Activated CD4-positive, alpha-beta T cell treated with anti-CD3 and anti-CD28 coated beads, Interleukin-2, amount 50 U/mL, for 4 hours (primary cell): ENCODE measurements at places on chromosomes 6 and 20.

GRCh38 chr6:167651318-167652041 is 175.2 kb upstream of the AFDN start:
- no peak for DNase-seq

- DNase-seq: no peak
Observed at GRCh38 chr20:49685161-49685601, 28.5 kb downstream of the B4GALT5 start.

GRCh38 chr20:40959325-40960092 is 69.1 kb upstream of the TOP1 start:
- DNase-seq: no peak

DNA sequence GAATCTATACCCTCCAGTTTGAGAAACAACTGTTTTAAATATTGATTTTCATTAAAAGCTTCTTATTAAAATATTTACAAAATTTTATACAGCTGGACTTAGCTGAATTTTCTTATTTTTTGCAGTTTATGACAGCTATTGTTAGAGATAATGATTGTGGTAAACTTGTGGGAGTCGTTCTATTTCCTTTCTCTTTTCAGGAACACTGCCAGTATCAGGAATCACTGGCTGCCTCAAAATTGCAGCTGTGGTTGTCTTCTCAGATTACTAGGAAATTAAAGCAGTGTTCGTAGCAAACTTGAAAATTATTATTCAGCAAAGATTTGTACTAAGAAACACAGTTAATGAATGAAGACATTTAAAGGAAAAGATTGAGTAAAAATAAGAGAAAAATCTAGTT is 311.0 kb downstream of the CENPW start:
- no peak for DNase-seq

DNA sequence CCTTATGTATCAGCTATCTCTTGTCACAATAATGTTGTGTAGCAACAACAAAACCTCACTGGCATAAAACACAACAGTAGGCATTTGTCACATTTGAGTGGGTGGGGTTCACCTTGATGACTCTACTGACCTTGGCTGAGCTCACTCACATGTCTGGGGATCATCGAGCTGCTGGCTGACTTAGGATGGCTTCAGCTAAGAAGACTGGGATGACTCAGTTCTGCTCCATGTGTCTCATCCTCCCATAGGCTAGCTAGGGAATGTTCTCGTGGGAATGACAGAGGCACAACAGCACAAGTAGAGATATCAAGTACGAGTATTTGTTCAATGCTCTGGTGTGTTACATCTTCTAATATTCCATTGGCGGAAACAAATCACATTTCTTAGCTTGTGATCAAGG is 167.9 kb downstream of the PLCB1 start:
- DNase-seq: no peak

- no peak for DNase-seq
Observed at GRCh38 chr20:22931653-22932608, 103.2 kb upstream of the SSTR4 start.

DNA sequence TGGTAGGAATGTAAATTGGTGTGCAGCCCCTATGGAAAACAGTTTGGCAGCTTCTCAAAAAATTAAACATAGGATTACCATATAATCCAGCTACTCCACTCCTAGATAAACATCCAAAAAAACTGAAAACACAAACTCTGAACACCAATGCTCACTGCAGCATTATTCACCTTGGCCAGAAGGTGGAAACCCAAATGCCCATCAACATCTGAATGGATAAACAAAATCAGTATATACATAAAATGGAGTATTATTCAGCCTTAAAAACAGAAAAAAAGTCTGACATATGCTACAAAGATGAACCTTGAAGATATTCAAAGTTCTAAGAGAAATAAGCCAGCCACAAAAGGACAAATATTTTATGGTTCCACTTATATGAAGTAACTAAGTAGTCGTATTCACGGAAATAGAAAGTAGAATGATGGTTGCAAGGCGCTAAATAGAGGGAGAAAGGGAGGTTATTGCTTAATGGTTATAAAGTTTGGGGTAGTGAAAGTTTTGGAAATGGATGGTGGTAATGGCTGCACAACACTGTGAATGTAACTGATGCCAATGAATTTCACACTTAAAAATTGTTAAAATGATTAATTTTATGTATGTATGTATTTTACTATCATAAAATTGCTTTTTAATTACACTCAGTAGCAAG is 4.0 kb downstream of the PHF10 start:
- no peak for DNase-seq

- DNase-seq: no peak
Observed at GRCh38 chr6:89132057-89132456, 13.8 kb upstream of the PM20D2 start.

- DNase-seq: no peak
Observed at GRCh38 chr6:147530132-147531060, 21.9 kb downstream of the SAMD5 start.

- no peak for DNase-seq
Observed at GRCh38 chr6:148671085-148671484, 75.7 kb upstream of the UST start.

DNA sequence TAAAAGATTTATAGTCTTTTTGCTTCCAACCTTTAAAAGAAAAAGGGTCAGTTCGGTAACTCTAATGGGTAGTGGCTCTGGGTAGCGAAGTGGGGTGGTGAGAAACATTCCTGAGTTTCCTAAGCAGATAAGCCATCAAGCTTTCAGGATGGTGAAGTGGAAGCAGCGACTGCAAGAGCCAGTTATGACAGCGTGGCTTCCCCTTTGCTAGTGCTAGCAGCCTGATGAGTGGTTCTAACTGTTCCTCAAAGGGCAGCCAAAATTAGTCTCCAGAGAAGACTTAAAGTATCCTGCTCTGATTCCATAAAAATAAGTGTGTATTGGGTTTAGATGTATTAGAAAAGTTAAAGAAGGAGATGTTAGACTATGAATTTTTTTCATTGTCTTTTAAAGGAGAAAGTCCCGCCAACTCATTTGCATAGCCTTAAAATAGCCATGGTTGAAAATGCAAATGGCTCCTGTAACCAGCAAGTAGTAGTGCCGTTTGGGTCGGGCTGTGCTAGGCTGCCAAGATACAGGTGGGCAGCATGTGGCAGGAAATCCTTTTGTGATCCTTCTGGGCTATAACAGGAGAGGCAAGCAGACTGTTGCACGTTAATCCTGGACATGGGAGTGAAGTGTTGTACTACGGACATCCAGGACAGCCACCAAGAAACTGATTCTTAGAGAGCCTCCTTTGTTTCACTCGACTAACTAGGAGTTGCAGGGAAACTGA is 18.0 kb downstream of the ELOVL2 start:
- DNase-seq: no peak

DNA sequence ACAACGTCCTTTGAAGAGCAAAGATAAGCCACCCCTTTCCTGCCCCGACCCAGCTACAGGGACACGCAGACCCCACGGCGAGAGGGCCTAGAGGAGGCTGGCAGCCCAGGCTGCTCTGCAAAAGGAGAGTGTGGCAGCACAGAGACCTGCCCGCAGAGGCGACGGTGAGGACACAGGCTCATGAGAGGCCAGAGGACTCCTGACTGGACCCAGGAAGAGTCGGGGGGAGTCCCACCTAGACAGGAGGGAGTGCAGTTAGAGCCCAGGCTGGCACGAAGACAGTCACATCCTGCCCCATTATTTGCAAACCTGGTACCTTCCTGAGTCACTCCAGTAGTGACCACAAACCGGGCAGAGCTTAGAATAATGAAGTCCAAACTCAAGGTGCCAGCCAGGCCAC is 227.7 kb upstream of the CDH4 start:
- no peak for DNase-seq

- no peak for DNase-seq
Observed at GRCh38 chr20:23366384-23366783, 4.4 kb downstream of the GZF1 start.

- no peak for DNase-seq
Observed at GRCh38 chr20:53769041-53769440, 175.4 kb upstream of the ZNF217 start.

DNA sequence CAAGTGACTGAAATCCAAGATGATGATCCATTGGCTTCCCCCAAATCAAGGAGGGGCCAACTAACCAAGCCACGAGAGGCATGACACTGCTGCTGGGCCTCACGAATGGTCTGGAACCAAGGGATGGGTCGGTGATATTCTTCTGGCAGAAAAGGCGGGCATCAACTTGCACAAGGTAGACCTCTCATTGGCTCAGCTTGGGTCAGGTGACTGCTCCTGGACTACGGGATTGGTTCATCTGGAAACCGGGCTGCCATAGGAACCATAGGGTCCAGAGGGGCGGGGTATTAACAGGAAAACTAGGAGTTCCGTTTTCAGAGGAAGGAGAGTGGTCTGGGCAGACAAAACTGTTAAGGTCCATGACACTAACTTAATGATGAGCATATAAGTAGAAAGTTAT is 100.9 kb downstream of the TFAP2C start:
- DNase-seq: no peak

DNA sequence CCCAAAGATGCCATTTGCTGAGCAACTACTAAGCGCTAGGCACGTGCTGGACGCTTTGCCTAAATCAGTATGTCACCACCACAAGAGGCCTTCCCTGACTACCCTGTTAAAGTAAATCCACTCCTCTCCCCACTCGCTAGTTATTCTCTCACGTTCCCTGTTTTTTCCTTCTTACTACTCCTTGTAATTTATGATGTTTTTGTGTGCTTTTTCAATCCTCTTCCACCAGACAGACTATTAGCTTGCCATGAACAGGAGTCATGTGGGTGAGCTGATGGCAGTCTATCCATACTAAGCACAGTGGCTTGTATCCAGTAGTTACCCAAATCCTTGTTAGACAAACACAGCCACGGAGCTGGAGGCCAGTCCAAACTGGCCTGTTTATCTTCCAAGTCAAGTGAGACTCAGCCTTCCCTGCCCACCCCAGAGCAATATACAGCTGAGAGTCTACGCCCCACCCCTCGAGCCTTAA is 41.2 kb downstream of the C6orf132 start:
- no peak for DNase-seq

DNA sequence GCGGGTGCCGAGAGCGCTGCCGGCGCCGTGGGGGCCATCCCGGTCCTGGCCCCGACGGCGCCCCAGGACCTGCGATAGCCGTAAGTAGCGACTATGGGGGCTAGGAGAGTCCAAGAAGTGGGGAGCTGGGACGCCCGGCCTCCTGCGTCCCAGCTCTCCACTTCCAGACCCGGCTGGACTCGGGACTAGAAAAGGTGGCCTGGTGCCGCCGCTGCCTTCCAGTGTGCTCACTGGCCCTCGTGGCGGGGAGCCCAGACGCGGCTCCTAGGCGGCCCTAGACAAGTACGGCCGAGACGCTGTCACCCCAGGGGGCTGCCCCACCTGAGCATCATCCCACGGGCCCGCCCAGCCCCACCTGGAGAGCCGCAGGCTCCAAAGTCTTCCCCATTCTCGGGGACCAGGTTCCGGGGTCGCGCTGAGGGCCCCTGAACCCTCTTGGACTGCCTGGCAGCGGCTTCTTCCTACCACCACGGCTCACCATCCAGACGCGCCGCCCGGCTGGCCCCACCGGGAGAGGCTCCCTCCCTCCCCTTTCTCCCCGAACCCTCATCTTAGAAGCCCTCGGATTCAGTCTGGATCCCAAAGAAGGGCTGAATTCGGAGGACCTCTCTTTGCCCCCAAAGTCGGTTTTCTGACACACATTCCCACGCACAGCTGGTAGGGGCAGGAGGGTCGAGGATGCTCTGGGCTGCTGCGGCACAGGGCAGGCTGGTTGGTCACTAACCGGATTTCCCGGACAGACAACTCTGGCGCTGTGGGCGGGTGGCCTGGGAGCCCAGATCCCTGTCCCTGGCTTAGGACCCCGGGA is 870 bp upstream of the MDFI start:
- no peak for DNase-seq

DNA sequence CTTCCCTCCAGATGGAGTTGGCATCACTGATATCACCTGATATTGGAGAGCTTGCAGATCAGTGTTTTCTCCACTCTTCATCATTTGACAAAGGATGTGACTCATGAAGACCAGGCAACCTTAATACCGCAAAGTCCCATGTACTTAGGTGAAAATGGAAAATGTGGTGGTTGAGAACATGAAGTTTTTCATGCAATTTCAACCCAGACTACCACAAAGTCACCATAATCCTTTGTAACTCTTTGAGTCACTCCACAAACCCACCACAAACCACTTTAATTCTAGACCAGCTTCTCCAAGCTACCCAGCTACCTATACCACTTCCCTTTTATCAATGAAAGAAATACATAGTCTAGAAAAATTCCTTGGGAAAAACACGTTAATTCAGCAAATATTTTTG is 7.1 kb downstream of the NHLRC1 start:
- no peak for DNase-seq

DNA sequence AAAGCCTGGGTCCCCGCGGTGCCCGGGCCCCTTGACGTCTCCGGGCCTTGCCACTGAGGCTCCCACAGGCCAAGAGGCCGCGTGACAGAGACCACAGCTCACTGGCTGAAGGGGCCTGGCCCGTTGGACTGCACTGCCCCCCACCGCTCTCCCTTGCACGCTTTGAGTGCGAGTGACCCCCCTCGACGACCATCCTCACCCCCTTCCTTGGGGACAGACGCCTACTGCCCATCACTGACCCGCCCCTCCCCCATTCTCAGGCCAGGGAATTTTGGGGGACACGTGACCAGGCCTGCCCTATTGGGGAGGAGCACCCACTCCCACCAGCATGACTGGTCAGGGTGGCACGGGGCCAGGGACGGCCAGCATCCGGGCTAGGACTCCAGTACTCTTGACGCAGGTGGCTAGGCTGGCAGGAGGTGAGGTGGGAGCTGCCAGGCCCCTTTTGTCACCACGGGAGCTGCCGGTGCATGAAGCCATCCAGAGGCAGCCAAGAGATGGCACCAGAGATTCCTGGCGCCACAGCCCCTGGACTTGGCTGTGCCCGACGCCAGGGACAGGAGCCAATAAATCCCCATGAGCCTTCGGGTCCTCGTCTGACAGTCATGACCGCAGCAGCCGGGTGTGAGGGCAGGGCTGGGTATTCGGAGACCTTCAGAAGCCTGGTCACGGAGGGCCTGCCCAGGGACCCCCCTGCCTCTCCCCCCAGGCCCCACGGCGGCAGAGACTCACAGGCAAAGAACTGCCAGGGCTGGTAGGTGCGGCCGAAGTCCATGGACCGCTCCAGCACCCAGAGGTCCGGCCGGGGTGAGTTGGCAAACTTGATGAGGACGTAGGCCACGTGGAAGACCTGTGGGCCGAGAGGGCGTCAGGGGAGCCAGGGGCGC is 14.5 kb downstream of the LAMA5 start:
- DNase-seq: no peak

DNA sequence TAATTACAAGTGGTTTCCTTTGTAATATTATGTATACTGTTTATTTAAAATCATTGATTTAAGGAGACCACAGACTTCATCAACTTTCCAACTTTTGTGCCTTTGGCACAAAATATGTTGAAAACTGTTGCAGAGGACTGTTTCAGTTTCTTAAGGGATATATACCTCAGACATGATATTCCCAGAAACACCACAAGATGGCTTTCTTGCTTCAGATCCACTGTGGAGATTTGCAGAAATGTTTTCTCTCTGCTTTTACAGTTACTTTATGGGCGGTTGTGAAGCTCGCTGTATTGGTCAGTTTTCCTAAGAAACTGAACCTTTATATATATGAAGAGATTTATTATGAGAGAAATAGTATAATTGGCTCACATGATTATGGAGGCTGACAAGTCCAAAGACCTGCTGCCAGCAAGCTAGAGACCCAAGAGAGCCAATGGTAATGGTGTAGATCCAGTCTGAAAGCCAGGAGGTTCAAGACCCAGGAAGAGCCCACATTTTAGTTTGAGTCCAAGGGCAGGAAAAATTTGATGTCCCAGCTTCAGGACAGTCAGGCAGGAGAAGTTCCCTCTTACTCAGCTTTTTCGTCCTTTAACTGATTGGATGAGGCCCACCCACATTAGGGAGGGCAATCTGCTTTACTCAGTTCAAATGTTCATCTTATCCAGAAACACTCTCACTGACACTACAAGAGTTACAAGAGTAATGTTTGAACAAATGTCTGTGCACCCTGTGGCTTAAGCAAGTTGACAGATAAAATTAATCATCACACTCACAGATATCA is 12.8 kb downstream of the ME1 start:
- DNase-seq: no peak
